Ascending aorta (tissue), 2 donors: ENCODE measurements at places on chromosomes 13 and 19.

DNA sequence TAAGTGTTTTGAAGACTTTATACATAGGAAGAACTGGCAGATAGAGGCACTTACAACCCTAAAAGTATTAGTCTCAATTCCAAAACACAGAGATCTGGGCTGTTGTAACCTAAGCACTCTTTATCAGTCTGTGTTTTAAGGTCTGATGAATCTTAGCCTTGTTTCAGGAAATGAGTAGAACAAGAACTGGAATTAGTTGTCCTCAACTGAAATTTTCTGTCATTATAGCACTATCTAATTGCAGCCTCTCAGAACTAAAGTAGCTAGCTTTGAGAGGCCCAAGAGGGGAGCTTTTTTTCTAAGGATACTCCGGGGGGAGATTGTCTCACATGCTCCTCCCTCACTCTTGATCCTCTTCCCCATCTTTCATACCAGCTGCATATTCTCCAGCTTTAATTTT is 13.1 kb downstream of the HNRNPM start:
- H3K4me3 ChIP-seq = no peak overlapping the region
- H3K27ac ChIP-seq = no peak overlapping the region
- H3K36me3 ChIP-seq = peaks cover 10% of the 10 kb centered on the region

GRCh38 chr13:87671753-87672605 is 808 bp downstream of the SLITRK5 start:
- H3K4me3 ChIP-seq = peak overlapping the region; percentile 65
- no peak overlapping the region for H3K27ac ChIP-seq
- no peaks in the 10 kb centered on the region for H3K4me1 ChIP-seq
- H3K27me3 ChIP-seq = peaks cover 9% of the 10 kb centered on the region
- no peak for DNase-seq

DNA sequence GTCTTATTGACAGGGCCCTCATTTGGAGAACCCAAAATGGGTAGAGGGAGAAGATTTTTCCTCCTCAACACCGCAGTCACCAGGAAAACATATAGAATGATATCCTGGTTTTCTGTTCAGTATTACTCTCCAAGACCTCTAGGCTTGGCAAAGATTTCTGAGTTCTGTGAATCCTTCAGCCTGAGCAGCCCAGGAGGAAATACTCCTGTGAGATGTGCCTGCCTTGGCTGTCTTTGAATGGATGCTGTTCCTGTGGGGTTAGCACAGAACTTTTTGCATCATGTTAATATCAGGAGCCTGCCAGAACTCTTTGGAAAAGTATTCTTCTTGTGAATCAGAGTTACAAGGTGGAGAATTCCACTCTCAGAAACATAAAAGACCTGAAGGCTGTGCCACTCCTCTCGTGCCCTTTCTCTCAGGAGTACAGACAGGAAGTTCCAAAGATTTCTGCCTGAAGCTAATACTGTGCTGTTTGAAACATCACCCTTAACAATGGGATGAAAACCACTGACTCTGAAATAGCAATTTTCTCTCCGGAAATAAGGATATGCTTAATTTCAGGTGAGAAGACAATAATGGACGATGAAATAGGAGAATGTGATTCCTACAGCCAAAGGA is 520.1 kb upstream of the NBEA start:
- H3K27me3 ChIP-seq = no peaks in the 10 kb centered on the region
- no peaks in the 10 kb centered on the region for H3K36me3 ChIP-seq
- DNase-seq = no peak
- H3K4me3 ChIP-seq = no peak overlapping the region
- no peak overlapping the region for H3K27ac ChIP-seq

- H3K4me1 ChIP-seq = peaks cover 11% of the 10 kb centered on the region
- no peak overlapping the region for H3K27ac ChIP-seq
- DNase-seq = no peak
- H3K36me3 ChIP-seq = no peaks in the 10 kb centered on the region
- H3K27me3 ChIP-seq = no peaks in the 10 kb centered on the region
- H3K4me3 ChIP-seq = no peak overlapping the region
These were observed 266.3 kb downstream of the LMO7 start for GRCh38 chr13:75902166-75903104.

- no peaks in the 10 kb centered on the region for H3K36me3 ChIP-seq
- no peak overlapping the region for H3K27ac ChIP-seq
- no peak for DNase-seq
- H3K4me1 ChIP-seq = no peaks in the 10 kb centered on the region
These were observed 542.3 kb upstream of the ATXN8OS start for GRCh38 chr13:69565334-69565733.

DNA sequence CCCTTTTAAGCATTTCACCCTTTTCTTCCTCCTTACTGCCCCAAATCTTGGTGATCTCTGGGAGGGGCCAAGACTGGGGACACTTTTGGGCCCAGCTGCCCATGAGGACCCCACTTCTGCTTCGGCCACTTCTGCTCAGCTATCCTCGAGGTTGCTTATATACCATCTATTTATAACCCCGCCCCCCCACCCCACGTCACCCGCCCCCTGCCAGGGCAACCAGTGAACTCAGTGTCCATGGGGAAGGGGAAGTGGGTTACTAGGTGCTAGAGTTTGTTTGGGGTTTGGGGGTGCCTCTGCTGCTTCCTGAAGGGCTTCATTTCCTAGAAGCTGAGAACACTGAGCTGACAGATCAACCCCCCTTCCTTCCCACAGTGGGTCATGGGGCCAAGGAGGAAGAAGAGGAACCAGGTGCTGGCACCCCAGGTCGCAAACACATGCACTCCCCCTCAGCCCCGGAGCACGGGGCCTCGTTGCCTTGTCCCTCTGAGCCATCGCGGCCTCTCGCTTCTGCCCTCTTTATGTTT is 6.1 kb upstream of the ADGRE5 start:
- peak; percentile 78 for DNase-seq
- H3K27ac ChIP-seq = peak overlapping the region; percentile 89
- peaks cover 11% of the 10 kb centered on the region for H3K4me1 ChIP-seq
- H3K4me3 ChIP-seq = peak overlapping the region; percentile 51
- H3K36me3 ChIP-seq = no peaks in the 10 kb centered on the region
- H3K27me3 ChIP-seq = no peaks in the 10 kb centered on the region

- no peak overlapping the region for H3K4me3 ChIP-seq
- H3K36me3 ChIP-seq = no peaks in the 10 kb centered on the region
- no peak for DNase-seq
These were observed 27.6 kb downstream of the CPT1C start for GRCh38 chr19:49718511-49718910.

GRCh38 chr13:45048890-45049407 is 59.6 kb downstream of the GPALPP1 start:
- no peaks in the 10 kb centered on the region for H3K27me3 ChIP-seq
- H3K27ac ChIP-seq = no peak overlapping the region
- DNase-seq = no peak
- H3K36me3 ChIP-seq = no peaks in the 10 kb centered on the region
- H3K4me1 ChIP-seq = no peaks in the 10 kb centered on the region

- no peak overlapping the region for H3K27ac ChIP-seq
- no peaks in the 10 kb centered on the region for H3K27me3 ChIP-seq
- H3K4me1 ChIP-seq = no peaks in the 10 kb centered on the region
- DNase-seq = no peak
- H3K4me3 ChIP-seq = no peak overlapping the region
These were observed 90.0 kb downstream of the TEX29 start for GRCh38 chr13:111410232-111411021.

- H3K27ac ChIP-seq = no peak overlapping the region
- H3K36me3 ChIP-seq = no peaks in the 10 kb centered on the region
- no peak for DNase-seq
- H3K4me1 ChIP-seq = no peaks in the 10 kb centered on the region
These were observed 16.3 kb upstream of the VSTM2B start for GRCh38 chr19:29509456-29509855.

DNA sequence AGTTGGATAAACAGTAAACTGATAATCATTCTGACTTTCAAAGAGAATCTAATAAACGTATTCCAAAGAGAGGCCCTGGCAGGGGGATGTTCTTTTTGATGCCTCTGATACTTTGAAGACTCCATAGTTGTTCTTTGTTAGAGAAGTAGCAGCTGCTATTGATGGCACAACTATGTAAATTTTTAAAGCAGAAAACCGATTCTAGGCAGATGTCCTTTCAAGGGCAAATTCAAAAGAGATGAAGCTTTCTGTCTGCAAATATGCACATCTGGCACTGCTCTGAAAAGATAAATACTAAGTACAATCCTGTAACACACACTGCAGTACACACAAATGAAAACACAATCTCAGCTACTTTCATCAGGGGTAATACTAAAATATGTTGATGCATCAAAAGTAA is 250.1 kb downstream of the VWA8 start:
- H3K36me3 ChIP-seq = no peaks in the 10 kb centered on the region
- DNase-seq = no peak
- no peak overlapping the region for H3K27ac ChIP-seq
- no peaks in the 10 kb centered on the region for H3K27me3 ChIP-seq

DNA sequence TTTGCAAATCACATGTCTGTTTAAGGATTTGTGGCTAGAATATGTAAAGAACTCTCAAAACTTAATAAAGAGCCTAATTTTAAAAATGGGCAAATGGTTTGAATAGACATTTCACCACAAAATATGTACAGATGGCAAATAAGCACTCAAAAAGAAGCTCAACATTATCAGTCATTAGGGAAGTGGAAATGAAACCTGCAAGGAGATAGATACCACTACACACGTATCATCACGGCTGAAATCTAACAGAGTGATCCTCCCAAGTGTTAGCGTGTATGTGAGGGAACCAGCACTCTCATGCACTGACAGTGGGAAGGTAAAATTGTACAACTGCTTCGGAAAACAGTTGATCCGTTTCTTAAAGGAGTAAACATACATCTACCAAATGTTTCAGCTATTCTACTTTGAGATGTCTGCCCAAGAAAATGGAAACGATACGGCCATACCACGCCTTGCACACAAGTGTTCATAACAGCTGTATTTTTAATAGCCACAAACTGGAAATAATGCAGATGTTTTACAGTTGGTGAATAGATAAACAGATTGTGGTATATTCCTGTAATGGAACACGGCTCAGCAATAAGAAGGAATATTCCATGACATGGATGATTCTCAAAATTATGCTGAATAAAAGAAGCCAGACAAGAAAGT is 14.5 kb downstream of the ARHGEF7 start:
- no peak overlapping the region for H3K4me3 ChIP-seq
- no peak for DNase-seq
- no peaks in the 10 kb centered on the region for H3K4me1 ChIP-seq

DNA sequence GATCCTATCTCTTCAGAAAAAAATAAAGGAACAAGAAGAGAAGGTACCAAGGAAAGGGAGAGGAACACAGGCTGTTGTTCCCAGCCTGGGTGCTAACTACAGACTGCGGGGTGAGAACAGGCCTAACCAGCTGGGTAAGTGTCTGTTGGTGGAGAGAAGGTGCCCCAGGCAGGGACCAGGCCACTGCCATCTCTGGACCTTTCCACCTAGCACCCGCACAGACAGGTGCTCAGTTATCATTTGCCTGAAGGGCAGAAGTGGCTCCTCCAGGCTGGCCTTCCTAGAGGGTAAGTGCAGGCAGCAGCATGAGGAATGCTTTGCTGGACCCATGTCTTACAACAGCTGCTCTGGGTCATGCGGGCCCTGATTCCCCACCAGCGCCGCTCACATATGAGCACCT is 10.1 kb downstream of the DNMT1 start:
- no peaks in the 10 kb centered on the region for H3K4me1 ChIP-seq
- H3K4me3 ChIP-seq = no peak overlapping the region
- no peak overlapping the region for H3K27ac ChIP-seq
- DNase-seq = no peak
- H3K27me3 ChIP-seq = no peaks in the 10 kb centered on the region

DNA sequence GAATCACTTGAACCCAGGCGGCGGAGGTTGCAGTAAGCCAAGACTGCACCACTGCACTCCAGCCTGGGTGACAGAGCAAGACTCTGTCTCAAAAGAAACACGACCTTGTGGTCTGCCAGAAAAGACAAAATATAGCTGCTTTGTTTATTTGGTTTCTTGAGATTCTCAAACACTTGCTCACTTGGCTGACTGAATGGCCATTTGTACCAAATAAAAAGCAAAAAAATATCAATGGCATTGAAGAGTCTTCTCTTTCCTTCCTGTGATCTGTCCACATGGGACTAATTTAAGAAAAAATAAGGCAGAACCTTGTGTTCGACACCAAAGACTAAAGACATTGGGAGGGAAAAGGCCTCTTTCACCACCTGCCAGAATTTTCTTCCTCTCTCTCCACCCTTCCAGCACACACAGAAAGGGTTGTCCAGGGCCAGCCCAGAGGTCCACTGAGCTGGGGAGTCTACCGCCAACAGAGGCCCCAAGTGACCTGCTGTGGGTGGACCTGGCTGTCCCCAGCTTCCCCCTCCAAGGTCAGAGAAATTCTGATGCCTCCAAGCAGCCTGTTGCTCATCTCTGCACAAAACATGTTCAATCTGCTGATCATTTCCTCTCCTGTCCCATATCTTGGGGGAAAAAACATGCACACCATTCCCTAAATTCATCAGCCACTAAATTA is 5.9 kb downstream of the BRME1 start:
- H3K4me3 ChIP-seq = no peak overlapping the region
- H3K27me3 ChIP-seq = no peaks in the 10 kb centered on the region
- no peaks in the 10 kb centered on the region for H3K36me3 ChIP-seq
- no peak overlapping the region for H3K27ac ChIP-seq

DNA sequence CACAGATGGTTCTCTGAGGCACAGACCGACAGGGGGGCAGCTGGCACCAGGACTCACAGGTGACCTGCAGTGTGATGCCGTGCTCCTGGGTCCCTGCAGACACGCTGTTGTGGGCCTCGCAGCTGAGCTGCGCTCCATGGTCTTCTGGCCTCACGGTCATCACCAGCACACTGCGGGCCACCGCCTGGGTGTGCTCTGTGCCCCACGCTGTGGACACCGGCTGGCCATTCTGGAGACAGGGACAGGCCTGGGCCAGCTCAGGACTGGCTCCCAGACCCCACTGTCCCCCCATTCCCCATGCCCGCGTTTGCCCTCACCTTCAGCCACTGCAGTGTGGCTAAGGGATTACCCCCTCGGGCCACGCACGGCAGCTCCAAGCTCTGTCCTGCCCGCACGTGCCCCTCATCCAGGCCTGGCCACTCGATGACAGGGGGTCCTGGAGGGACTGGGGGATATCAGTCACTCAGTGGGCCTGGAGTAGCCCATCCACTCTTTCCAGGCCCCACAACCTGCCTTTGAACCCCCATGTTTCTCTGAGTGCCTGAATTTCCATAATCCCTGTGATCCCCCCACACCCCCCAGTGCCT is 3.3 kb downstream of the NPHS1 start:
- no peak for DNase-seq
- peaks cover 16% of the 10 kb centered on the region for H3K27me3 ChIP-seq
- H3K4me3 ChIP-seq = no peak overlapping the region
- no peaks in the 10 kb centered on the region for H3K4me1 ChIP-seq
- no peaks in the 10 kb centered on the region for H3K36me3 ChIP-seq

GRCh38 chr13:19150712-19151228 is 30.9 kb downstream of the TUBA3C start:
- H3K4me3 ChIP-seq = no peak overlapping the region
- no peaks in the 10 kb centered on the region for H3K36me3 ChIP-seq
- H3K27me3 ChIP-seq = no peaks in the 10 kb centered on the region
- H3K4me1 ChIP-seq = no peaks in the 10 kb centered on the region

GRCh38 chr19:1017115-1017905 is 3.6 kb downstream of the TMEM259 start:
- peaks cover 26% of the 10 kb centered on the region for H3K36me3 ChIP-seq
- H3K27me3 ChIP-seq = no peaks in the 10 kb centered on the region
- no peak overlapping the region for H3K27ac ChIP-seq
- DNase-seq = no peak

GRCh38 chr13:91211510-91211909 is 136.0 kb upstream of the MIR17HG start:
- H3K36me3 ChIP-seq = no peaks in the 10 kb centered on the region
- no peak overlapping the region for H3K27ac ChIP-seq
- H3K4me1 ChIP-seq = no peaks in the 10 kb centered on the region
- no peaks in the 10 kb centered on the region for H3K27me3 ChIP-seq
- H3K4me3 ChIP-seq = no peak overlapping the region
